ENCODE measurements at places on chromosomes 1 and 21. TPM values are rescaled to one million over a fixed set of nuclear protein-coding genes. Genes with fewer than 3 reads are reported as not detected.

DNA sequence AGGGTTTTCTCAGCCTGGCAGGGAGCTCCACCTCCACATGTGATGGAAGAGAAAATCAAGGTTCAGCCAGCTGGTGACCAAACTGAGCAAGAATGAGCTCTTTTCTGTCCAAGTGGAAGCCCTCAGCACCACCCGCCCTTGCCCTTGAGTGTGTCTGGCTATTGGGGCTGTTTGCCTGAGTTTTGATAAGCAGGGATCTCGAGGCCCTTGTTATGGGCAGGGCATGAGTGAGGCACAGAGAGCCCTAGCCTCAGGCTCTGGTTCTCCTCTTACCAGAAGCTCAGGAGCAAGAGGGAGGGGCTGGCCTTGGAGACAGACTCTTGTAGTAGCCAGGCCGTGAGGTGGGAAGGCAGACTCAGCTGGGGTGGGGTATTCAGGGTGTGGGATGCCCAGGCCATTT, 37.5 kb upstream of the ARF1 start:
- no peak for DNase-seq

GRCh38 chr1:68211761-68212380, 20.5 kb downstream of the WLS start:
- no peak for DNase-seq

- no peak for DNase-seq
Observed at GRCh38 chr1:187839873-187840272, 1011.1 kb downstream of the PLA2G4A start.

DNA sequence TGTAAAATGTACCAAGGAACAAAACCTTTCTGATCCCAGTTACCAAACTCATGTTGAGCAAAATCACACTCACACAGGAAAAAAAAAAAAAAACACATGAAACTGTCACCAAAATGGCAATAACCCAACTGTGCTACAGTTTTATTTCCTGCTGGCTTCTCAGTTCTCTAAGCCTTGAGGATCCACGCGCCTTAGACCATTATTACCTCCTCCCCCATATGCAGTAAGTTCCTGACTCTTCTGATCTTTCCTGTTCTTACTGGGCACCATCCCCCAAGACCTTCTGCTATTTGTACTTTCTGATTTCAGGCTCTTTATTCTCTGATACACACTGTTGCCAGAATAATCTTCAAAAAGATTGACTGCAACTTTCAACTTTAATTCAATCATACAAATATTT, 79.6 kb downstream of the SLC45A1 start:
- DNase-seq = no peak

DNA sequence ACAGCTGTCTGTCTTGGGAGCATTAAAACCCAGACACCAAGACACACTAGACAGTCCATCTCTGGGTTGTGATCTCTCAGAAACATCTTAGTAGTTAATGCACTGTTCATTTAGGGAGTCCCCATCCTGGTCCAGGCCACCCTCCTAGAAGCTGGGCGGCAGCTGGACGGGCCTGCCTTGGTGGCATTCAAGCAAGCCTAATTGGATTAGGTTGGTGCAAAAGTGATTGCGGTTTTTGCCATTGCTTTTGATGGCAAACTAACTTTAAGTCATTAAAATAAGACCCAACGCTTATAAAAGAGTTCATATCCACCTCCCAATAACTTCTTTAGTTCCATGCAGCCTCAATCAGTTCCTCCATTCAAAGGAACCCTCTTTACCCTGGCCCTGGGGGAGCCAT, 21.7 kb downstream of the ATP5PO start:
- DNase-seq = no peak

GRCh38 chr1:31259746-31260145, 20.1 kb upstream of the NKAIN1 start:
- no peak for DNase-seq

DNA sequence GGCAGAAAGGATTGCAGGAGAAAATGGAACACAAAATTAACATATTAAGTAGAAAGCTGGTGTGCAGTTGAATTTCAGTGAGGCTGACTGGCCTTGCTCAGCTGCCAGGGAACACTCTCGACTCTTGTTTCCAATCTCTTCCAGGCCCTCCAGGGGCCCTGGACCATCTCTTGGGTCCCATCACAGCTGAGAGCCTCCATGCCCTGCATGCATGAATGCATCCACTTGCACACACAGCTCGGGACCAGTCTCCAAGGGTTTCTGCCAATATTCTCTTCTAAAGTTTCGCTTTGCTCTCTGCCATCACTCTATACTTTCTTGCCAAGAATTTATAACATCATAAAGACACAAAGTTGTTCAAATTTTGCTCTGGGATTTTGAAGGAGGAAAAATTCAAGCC, 200.3 kb downstream of the DSCAM start:
- DNase-seq = no peak

GRCh38 chr1:119091618-119092017, 48.8 kb downstream of the WARS2 start:
- no peak for DNase-seq

- peak; percentile 80 for DNase-seq
Observed at GRCh38 chr1:44405031-44405797, at the start of gene RNF220. Gene RNF220, plus strand, starts transcription at chr1:44405255.

DNA sequence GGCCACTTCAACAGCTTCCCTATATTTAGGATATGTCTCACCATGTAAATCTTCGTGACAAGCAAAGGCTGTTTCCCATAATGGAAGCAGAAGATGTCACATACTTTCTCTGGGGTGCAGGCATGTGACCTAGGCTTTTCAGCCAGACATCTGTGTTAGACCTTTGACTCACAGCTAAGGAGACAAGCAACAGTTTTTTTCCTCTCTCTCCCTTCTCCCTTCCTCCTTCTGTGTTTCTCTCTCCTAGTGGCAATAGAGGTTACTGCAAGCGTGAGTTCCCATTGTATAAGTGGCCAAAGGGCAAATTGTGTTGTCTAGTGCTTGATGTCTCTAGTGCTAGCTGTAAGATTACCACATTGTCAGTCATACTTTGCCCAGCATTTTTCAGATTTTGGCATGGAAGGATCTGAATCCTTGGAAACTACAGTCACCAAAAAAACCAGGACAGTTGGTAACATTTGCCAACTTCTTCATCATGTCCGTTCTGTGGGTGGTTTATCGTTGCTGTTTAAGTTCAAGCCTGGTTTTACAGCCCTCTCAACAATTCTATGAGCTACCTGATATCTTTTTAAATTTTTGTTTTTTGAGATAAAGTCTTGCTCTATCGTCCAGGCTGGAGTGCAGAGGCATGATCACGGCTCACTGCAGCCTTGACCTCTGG, 44.4 kb upstream of the RABGAP1L start:
- no peak for DNase-seq

- DNase-seq = no peak
Observed at GRCh38 chr1:234163267-234163919, 209.9 kb upstream of the COA6 start.

- DNase-seq = no peak
Observed at GRCh38 chr1:211619033-211619996, 40.4 kb upstream of the SLC30A1 start.

DNA sequence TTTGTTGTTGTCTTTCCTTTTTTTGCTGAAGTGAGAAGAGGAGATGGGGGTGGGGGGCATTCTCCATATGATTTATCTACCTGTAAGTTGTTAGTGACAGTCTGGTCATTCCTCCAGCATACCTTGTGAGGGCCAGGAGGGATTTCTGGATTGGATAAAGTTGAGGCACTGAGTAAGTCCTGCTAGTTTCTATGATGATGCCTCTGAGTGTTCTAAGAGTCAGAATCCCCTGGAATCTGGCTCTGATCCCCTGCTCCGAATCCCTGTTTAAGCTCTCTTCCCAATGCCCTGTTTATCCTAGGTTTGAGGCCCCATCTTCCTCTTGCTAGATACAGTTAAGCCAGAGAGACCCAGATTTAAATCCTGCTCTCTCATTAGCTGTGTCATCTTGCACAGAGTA, 83.2 kb upstream of the HOOK1 start:
- no peak for DNase-seq

- no peak for DNase-seq
Observed at GRCh38 chr1:160711602-160712311, at the start of gene CD48. Gene CD48, minus strand, starts transcription at chr1:160711822. Its CDS starts 59 bp downstream, at chr1:160711763.

DNA sequence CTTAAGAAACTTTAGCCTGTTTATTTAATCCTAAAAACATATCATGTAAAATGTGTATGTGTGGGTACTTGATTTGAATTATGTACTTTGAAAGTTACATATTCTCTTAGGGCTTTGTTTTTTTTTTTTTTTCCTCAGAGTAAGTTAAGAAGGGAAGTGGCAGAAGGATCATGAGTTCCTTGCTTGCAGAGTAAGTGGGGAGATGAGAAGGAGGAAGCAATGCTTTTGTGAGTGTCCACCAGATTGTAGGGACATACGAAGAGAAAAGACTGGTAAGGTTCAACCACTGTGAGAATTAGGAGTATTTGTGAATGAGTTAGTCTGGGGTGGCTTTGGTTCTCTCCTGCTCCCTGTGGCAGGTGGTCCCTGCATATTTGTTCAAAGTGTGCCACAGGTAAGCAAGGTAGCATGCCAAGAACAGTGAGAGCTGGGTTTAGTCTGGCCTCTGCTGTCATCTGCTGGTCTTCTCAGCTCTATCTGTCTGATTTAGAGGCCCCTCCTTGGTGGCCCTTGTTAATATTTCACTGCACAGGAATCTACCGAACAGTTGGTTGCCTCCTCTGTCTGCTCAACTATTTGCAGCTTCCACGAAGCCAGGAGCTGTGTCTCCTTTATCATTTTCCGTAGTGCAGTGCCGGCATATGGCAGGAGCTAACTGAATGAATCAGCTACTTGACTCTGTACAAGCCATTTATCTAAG, 9.5 kb downstream of the DNM3 start:
- DNase-seq = no peak

GRCh38 chr21:46035809-46036695, 54.5 kb downstream of the COL6A1 start:
- no peak for DNase-seq

DNA sequence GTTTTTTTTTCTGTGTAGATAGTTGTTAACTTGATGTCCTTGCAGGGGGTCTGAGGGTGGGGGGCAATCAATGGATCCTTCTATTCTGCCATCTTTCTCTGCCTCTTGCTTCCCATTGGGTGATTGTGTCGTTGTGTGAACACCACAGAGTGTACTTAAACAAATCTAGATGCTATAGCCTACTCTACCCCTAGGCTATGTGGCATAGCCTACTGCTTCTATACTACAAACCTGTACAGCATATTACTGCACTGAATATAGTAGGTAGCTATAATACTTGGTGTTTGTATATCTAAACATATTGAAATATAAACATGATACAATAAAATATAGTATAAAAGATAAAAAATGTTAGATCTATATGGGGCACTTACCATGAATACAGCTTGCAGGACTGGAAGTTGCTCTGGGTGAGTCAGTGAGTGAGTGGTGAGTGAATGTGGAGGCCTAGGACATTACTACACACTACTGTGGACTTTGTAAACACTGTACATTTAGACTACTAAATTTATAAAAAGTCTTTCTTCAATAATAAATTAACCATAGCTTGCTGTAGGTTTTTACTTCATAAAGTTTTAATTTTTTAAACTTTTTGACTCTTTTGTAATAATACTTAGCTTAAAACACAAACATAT, 105.4 kb downstream of the CENPF start:
- DNase-seq = no peak

DNA sequence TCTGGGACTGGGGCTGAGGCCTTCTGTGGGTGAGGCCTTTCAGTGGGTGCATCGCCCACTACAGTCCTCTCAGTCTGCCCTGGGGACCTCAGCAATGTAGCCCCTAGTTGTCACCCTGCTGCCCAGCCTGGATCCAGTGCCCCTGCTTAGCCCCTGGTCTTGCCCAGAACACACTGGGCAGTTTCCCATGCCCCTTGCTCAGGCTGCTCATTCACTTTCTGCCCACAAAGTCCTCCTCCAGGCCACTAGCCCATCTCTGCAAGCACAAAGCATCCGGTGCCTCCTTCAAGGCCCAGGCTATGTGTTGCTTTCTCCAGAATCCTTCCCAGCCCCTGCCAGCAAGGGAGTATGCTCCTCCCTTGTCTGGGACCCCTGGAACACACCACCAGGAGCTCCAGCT, 5.4 kb upstream of the ADORA1 start:
- DNase-seq = no peak

DNA sequence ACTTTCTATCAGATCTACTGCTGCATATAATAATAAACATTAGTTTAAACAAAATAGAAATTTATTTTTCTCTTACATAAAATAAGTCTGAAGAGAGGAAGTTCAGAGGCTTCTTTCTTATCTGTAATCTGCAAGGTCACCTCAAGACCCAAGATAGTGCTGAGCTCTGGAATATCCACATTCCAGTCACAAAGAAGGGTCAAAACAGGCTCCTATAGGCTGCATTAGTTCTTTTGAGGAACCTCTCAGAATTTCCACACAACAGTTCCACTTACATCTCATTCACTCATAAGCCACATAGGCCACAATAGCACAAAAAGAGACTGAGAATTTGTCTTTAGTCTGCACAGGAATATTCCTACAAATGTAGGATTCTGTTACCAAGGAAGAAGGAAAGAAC, 15.4 kb downstream of the DYNLT5 start:
- DNase-seq = no peak

DNA sequence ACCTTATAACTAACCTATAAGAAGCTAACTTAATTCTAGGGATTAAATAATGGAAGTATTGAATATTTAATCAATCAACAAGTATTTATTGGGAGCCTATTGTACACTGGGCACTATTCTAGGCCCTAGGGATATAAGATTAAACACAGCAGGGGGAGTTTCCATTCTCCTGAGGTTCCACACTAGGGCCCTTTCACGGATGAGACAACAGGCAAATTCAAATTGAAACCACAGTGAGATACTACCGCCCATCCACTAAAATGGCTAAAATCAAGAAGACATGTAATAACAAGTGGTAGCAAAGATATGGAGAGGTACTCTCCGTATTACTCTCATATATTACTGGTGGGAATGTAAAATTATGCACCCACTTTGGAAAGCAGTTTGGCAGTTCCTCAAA, 674.4 kb downstream of the KIF26B start:
- no peak for DNase-seq

- DNase-seq = no peak
Observed at GRCh38 chr1:233114159-233114558, 163.7 kb downstream of the NTPCR start.

DNA sequence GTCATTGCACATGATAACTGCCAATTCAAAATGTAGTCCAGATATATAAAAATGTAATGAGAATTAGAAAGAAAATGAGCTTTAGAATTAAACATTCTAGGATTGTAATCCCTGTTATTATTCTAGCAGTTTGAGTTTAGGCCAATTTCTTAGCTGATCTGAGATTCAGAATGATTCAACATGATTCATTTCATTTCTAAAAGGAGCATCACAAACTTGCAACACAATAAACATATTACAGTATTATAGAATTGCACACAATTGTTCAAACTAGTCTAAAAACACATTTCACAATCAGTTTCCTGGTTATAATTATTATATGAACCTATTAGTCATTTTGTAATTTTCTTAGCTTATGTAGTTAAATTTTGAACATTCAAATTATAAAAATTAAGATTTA, 43.3 kb upstream of the TSHB start:
- DNase-seq = no peak

The LAMC1 gene
- polyA plus RNA-seq = 47.6 TPM

The SMIM1 gene
- 9.7 TPM for polyA plus RNA-seq

The ALX3 gene
- 0.20 TPM for polyA plus RNA-seq

The PRKCZ gene
- polyA plus RNA-seq = 55.9 TPM

The BRINP2 gene
- 0.22 TPM for polyA plus RNA-seq

The ERG gene
- 1.0 TPM for polyA plus RNA-seq

The ARMH1 gene
- polyA plus RNA-seq = 0.85 TPM

The TNFSF4 gene
- polyA plus RNA-seq = 0.31 TPM

The SPRR2E gene
- polyA plus RNA-seq = not detected

The AP4B1 gene
- polyA plus RNA-seq = 7.5 TPM

The GJB5 gene
- 3.3 TPM for polyA plus RNA-seq
